Kidney (tissue), 22 donors: ENCODE measurements at places on chromosomes 6 and 20. TPM values are rescaled to one million over a fixed set of nuclear protein-coding genes. Genes with fewer than 3 reads are reported as not detected.

GRCh38 chr6:133447924-133448323, 206.8 kb downstream of the EYA4 start:
- no peaks in the 10 kb centered on the region for H3K4me1 ChIP-seq
- no peaks in the 10 kb centered on the region for H3K27me3 ChIP-seq
- DNase-seq, result no peak
- H3K36me3 ChIP-seq, result no peaks in the 10 kb centered on the region

DNA sequence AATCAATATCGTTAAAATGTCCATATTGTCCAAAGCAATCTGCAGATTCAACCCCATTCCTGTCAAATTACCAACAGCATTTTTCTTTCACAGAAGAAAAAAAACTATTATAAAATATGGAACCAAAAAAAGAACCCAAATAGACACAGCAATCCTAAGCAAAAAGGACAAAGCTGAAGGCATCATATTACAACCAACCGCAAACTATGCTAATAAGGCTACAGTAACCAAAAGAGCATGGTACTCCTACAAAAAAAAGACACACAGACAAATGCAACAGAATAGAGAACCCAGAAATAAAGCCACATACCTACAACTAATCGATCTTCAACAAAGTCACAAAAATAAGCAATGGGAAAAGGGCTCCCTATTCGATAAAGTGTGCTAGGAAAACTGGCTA, 49.2 kb downstream of the RNGTT start:
- no peak overlapping the region for H3K27ac ChIP-seq
- H3K4me3 ChIP-seq, result no peak overlapping the region
- DNase-seq, result no peak

OR12D3 gene
- total RNA-seq, result not detected

CRYBG1 gene
- 32.6 TPM for total RNA-seq

PAK1IP1 gene
- total RNA-seq, result 11.2 TPM

DNA sequence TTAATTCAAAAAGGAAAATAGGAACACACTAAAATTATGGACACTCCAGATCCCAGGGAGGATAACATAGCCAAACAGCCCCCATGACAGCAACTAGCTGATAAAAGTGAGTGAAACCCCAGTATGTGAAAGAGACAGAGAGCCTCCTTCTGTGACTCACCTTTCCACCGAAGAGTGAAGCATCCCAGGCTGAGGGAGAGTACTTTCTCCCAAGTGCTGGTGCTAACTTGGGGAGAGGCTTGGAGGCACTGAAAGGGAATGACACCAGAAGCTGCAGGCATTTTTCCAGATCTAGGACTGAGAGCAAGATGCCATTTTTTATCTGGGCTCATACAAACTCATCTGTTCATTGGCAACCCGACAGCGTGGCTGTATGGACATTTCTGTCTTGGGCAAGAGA, 339.8 kb downstream of the HTR1B start:
- DNase-seq, result no peak

BTBD3 gene
- 37.7 TPM for total RNA-seq

DNA sequence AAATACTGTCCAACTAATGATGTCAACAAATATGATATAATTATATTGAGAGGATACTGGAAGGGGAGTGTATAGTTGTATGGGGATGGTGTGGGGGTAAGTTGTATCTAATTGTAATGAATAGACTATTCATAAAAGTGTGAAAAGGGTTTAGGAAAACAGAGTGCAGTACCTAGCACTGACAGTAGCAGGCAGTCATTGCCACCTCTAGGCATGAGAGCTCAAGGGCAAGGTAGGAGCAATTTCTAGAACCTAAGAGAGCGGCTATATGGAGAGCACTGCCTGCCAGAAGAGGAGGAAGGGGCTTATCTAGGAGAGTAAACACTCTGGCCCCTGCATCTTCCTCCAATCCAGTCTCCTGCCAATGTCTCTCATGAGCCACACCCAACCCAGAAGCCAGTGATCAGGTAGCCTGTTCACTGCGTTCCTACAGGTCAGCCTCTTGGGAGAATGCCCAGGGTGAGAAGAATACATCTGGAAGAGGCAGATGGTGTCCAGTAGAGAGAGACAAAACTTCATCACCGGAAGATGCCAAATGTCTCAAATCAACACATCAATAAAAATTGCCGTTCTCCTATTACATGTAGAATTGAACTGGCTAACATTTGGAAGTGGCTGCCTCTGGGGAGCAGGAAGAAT, 200.0 kb downstream of the LY86 start:
- DNase-seq, result no peak
- no peaks in the 10 kb centered on the region for H3K27me3 ChIP-seq
- peaks cover 4% of the 10 kb centered on the region for H3K4me1 ChIP-seq
- H3K27ac ChIP-seq, result no peak overlapping the region

DNA sequence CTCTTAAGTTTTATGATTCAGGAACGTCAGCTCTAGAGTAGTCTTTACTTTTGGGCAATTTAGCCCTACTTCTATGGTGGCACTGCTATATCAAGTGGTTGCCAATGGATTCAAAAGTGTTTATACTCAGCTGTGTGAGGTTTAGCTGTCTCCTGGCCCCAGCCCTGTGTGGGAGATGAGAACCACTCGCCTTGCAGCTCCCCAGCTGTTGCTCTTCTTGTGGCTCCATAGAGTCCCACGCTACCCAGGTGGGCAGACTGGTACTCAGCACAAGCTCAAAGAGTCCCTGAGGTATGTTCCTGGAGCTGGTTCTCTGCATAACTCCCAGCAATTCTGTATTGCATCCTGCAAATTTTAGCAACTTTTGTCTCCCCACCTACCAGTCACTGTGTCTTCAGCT, 59.6 kb downstream of the C6orf118 start:
- no peak overlapping the region for H3K4me3 ChIP-seq
- DNase-seq, result no peak
- H3K4me1 ChIP-seq, result no peaks in the 10 kb centered on the region
- no peak overlapping the region for H3K27ac ChIP-seq
- H3K36me3 ChIP-seq, result no peaks in the 10 kb centered on the region

DNA sequence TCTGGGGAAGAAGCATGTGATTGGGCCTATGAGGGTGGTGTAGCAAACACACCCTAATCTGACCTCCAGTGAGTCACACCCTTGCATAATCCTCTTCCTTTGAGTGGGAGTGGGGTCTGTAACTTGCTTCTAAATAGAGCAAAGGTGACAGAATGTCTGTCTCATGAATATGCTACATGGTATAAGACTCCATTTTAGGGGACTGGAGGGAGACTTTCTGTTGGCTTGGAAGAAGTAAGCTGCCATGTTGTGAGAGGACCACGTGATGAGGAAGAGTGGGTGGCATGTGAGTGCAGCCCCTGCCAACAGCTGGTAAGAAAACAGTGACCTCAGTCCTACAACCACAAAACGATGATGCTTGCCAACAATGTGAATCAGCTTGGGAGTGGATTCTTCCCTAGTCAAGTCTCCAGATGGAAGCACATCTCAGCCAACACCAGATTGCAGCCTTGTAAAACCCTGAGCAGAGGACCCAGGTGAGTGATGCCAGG, 3.7 kb downstream of the AK9 start:
- no peak overlapping the region for H3K27ac ChIP-seq
- no peaks in the 10 kb centered on the region for H3K4me1 ChIP-seq
- DNase-seq, result no peak
- H3K4me3 ChIP-seq, result no peak overlapping the region
- H3K36me3 ChIP-seq, result no peaks in the 10 kb centered on the region

GRCh38 chr20:7144464-7144863, 377.0 kb downstream of the BMP2 start:
- H3K27me3 ChIP-seq, result no peaks in the 10 kb centered on the region
- H3K4me3 ChIP-seq, result no peak overlapping the region

DNA sequence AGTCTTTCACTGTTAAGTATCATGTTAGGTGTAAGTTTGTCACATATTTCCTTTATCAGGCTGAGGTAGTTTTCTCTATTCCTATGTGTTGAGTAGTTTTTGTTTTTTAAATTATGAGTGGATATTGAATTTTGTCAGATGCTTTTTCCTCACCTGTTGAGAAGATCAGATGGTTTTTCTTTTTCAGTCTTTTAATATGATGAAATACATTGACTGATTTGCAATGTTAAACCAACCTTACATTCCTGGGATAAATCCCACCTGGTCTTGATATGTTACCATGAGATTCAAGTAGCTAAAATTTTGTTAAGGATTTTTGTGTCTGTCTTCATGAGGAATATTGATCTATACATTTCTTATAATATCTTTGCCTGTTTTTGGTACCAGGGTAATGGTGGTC, 52.1 kb downstream of the FOXO3 start:
- no peaks in the 10 kb centered on the region for H3K4me1 ChIP-seq
- H3K4me3 ChIP-seq, result no peak overlapping the region
- no peaks in the 10 kb centered on the region for H3K27me3 ChIP-seq
- no peaks in the 10 kb centered on the region for H3K36me3 ChIP-seq

GRCh38 chr6:163568275-163568674, 153.8 kb downstream of the QKI start:
- H3K27me3 ChIP-seq, result no peaks in the 10 kb centered on the region
- H3K4me1 ChIP-seq, result no peaks in the 10 kb centered on the region
- no peak overlapping the region for H3K4me3 ChIP-seq
- no peak for DNase-seq
- no peak overlapping the region for H3K27ac ChIP-seq

DNA sequence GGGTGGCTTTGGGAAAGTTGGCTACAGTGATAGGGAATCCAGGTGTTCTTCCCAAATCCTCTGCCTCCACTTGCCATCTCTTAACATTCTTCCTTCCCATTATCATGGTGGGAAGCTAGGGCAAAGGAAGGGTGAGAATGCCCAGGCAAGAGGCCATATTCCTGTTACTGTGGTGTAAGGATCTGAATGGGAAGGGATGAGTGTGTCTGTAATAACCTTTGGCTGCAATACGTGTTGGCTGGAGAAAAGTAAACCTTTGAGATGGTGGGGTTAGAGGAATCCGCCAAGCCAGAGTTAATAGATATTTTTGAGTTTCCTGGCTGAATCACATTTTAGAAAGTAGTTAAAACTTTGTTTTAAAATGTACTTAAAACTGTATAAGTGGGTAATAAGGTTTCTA, 45.9 kb downstream of the RNF144B start:
- no peak overlapping the region for H3K4me3 ChIP-seq
- no peaks in the 10 kb centered on the region for H3K27me3 ChIP-seq
- no peaks in the 10 kb centered on the region for H3K4me1 ChIP-seq
- DNase-seq, result no peak

DNA sequence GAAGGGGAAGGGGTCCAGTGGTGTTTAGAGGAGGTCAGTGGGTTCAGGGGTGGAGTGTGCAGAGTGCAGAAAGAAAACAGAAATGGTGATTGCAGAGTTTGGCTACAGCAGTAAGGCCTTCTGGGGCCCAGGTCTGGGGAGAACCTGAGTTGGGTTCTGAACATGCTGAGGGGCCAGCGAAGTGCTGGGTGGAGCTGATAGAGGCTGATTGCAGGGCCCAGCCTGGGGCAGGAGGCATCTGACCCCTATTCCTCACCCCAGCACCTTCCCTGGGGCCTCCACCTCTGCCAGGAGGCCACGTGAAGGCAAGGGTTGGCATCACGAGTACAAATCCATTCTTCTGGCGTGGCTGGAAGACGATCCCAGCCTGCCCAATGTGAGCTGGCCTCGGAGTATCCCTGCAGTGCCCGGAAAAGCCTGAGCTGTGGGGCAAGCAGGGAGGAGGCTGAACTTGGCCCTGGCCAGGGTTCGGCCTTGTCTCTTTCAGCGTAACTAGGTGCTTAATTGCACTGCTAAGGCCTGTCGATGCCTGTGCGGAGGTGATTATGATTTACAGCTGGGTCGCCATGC, 35.3 kb downstream of the VSTM2L start:
- no peaks in the 10 kb centered on the region for H3K27me3 ChIP-seq
- no peaks in the 10 kb centered on the region for H3K4me1 ChIP-seq
- no peak overlapping the region for H3K4me3 ChIP-seq
- no peak overlapping the region for H3K27ac ChIP-seq
- DNase-seq, result no peak
- no peaks in the 10 kb centered on the region for H3K36me3 ChIP-seq
